ENCODE measurements at places on chromosomes 1 and 21.
A peak's percentile ranks its signal among the peaks of the same experiment; 100 is the strongest.

- no peak for DNase-seq
Measured at GRCh38 chr1:83527987-83528386, 470.9 kb downstream of the TTLL7 start.

DNA sequence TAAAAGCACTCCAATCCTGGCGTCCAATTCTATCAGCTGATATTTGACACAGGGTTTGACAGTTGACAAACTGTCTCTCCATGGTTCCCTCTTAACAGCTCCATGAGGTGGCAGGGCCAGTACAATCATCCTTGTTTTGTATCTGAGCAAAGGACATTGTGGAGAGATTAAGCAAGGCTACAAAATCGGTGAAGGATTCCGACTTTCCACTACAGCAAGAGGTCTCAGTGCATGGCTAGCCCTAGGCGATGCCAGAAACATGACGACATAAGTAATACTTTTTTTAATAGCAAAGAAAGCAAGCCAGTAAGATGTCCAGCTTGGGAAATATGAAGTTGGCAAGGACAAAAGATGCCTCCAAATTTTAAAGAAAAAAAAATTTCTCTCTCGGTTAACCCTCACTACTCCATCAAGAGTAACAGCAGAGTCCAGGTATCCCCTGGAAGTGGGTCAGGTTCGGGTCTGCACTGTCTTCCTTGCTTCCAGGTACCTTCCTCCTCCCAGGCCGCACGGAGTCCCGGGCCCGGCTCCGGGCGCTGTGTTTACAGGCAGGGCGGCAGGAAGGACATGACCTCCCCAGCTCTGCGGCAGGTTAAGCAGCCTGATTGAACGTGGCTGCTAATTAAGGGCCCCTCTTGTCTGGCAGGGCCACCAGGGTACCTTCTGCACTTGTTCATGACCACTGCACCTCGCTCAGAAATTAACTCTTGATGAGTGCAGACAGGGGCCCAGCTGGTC, 106.1 kb downstream of the SIM2 start:
- DNase-seq = no peak

DNA sequence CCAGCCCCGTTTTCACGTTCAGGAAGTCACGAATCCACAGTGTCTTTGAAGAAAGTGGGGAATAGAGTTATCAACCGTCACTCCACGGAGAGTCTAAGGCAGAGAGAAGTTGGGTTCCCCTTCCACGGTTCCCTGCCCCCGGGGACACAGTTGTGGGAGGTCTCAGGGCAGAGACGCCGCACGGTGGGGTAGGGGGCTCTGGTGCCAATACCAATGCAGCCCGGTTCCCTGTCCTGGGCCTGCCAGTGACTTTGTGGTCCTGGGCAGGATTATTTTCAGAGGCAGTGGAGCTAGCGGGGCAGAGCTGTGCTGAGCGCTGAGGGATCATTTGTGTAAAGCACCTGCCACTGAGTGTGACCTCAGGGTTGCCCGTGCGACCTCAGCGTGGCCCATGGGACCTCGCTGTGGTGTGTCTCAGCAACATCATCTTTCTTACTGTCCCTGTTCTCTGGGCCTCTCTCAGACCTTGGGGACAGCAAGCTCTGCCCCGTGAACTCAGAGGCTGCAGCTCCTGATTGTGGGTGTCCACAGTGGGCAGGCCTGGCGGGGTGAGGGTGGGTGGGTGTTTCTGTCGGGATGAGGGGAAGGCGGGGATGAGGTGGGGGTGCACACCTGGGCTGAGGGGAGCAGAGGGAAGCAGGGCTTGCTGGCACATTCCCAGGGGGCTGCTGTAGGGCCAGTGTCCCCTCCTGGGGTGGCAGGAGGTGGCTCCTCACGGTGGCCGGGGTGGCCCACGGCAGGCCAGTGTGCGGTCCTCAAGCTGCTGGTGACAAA, 65.2 kb downstream of the AGPAT3 start:
- no peak for DNase-seq

DNA sequence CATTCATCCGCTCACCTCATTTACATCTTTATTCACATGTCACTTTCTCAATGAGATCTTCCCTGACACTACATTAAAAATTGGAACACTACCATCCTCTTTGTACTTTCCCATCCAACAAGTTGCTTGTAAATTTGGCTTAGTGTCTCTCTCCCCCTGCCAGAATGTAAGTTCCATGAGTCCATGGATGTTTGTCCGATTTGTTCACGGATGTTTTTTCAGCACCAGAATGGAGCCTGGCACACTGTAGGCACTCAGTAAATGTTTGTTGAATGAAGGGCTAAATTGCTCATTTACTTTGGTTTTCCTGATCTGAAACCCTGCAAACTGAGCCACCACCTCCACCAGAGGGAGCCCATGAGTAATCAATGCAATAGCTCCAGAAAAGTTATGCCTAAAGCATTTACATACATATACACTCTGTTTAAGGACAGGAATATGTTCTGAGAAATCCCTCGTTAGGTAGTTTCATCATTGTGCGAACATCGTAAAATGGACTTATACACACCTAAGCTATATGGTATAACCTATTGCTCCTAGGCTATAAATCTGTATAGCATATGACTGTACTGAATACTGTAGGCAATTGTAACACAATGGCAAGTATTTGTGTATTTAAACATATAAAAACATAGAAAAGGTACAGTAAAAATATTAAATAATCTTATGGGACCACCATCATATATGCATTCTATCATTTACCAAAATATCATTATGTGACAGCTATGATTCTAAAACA, 2.8 kb upstream of the EYA3 start:
- DNase-seq = peak; percentile 84

- DNase-seq = no peak
Measured at GRCh38 chr1:95652423-95652965, 418.5 kb downstream of the RWDD3 start.

GRCh38 chr21:36396971-36397370, 11.8 kb downstream of the CHAF1B start:
- no peak for DNase-seq

GRCh38 chr1:197453376-197454058, 185.5 kb downstream of the CRB1 start:
- no peak for DNase-seq

DNA sequence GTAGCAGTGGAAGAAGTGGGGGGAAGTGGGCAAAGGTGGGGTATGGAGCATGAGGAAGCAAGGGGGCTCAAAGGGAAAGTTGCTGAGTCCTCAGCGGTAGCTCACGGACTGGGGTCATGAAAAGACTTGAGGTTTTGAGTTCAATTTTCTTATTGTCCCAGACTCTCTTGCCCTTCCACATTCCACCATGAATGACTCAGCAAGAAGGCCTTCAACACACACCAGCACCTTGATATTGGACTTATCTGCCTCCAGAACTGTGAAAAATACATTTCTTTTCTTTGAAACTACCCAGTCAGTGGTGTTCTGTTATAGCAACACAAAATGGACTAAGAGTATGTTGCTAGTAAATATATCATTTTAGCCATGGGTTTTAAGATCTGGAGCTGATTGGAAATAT, 17.3 kb upstream of the RHBDL2 start:
- DNase-seq = no peak
